ENCODE measurements at places on chromosomes 7 and 10. TPM values are rescaled to one million over a fixed set of nuclear protein-coding genes. Genes with fewer than 3 reads are reported as not detected.

Gene IGF2BP3
- 72.6 TPM for total RNA-seq

DNA sequence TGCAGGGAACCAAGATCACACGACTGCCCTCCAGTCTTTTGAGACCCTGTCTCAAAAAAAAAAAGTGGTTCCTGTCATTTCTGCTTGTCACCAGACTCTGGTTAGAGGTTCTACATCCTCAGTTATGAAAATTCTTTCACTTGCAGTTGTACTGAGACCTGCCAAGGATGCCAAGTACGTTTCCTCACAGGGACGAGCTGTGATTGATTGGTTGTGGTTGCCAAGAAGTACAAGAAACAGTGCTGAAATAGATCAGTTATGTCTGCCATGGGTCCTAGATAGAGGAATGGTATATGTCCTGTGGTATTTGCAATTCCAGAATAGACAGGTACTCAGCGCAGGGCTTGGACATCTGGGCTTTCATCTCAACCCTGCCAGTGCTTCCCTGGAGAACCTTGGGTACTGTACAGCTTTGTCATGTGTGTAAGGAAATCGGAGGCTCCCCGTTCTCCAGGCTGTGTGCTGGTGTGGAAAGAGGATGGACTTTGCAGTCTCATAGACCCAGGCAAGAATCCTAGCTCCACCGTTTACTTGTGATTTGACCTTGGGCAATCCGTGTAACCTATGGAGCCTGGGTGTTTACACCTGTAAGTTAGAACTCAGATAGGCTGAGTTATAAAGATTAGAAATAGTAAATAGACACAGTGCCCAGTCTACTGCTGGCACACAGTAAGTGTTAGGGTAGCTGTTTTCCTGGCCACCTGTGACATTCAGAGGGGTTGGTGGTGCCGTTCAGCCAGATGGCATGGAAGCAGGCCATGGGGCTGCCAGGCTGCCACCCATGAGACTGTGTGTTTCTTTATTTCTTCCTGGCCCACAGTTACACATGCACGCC lies 53.0 kb downstream of the COL13A1 start:
- DNase-seq = no peak

- DNase-seq = no peak
These were observed 1.1 kb downstream of the DEPP1 start for GRCh38 chr10:44977287-44978212.

Gene ANKRD16
- total RNA-seq = 10.4 TPM

GRCh38 chr7:74258639-74259038 lies 4.4 kb upstream of the RFC2 start:
- DNase-seq = no peak

GRCh38 chr10:25952857-25953256 lies 18.8 kb downstream of the MYO3A start:
- DNase-seq = no peak

DNA sequence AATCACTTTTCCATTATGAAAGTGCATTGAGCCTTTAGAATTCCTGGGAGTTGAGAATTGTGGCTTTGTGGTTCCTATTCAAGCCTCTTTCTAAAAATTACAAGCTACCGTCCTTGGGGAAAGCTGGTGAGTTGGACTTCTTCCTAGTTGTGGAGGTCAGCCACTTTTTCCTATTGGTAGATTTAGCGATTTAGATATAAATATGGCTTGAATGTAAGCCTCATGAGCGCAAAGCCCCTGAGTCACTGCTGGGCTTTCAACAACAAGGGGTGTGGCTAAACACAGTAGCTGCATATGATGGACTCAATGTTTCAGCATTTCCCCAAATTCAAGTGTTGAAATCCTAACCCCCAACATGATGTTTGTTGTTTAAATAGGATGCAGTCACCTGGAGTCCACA lies 150.0 kb upstream of the IGFBP3 start:
- DNase-seq = no peak

Gene ABCB8
- 19.6 TPM for total RNA-seq

DNA sequence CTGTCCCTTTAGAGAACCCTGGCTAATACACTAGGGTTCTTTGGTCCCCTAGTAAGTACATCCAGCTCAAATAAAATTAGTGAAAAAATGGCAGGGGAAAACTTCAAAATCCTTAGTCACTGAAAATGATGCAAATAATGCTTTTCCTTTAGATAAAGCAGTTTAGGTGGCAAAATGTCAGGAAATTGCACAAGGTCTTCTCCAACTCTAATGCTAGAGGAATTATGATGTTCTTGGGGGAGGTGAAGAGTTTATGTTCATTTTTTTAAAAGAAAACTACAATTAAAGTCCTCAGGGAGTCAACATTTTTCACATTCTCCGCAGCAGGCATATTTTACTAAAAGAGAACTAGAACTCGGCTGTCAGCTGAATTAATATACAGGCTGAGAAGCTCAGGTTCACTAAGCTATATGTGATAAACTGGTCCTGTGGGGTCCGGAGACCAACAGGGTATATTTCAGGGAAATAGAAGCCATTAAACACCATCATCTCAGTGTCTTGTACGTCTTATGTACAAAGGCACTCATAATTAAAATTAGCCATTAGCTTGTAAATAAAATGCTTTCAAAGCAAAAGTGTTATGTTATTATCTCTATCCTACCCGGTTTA lies 1164.7 kb upstream of the AUTS2 start:
- no peak for DNase-seq

GRCh38 chr10:31618541-31619291 lies 299.7 kb downstream of the ZEB1 start:
- DNase-seq = no peak

DNA sequence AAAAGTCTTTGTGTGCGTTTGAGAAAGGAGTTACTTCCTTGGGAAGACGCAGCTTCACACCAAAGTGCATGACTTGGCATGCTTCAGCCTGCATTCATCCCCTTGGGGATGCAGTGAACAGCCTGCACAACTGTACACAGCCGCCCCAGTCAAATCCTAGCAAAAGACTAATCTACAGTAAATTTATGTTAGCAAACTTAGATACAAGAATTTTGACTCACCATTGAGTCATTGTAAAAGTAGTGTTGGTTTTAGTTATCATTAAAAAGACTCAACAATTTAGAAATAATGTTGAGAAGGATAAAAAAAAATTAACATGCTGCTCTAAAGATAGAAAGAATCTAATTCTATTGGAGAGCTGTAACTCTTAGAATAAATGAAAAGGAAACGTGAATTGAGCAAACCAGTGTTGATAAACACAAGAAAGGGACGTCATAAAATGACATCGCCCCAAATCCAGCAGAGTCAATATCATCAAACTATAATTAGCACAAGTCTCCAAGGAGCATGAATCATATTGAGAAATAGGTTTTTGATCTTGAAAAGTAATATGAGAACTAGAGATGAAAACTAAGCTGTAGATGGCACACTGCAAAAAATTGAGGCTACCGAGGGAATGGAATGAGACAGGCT lies 11.9 kb upstream of the OPTN start:
- no peak for DNase-seq

- no peak for DNase-seq
These were observed 20.5 kb upstream of the GET4 start for GRCh38 chr7:855686-856369.

Gene BMPER
- not detected for total RNA-seq

- no peak for DNase-seq
These were observed 268.5 kb downstream of the ADK start for GRCh38 chr10:74419491-74419951.

DNA sequence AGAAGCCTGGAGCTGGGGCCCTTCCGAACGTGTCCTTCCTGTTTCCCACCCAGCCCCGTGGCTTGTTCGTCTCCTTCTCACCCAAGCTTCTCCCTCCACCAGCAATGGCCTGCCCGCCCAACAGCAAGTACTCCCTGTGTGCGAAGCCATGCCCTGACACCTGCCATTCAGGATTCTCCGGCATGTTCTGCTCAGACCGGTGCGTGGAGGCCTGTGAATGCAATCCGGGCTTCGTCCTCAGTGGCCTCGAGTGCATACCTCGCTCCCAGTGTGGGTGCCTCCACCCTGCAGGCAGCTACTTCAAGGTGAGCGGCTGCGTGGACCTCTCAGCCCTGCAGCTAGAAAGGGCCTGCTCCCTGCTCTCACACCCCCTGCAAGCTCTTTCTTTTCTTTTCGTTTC lies 31.9 kb downstream of the ZAN start:
- no peak for DNase-seq

GRCh38 chr7:2687881-2688318 lies at the start of gene AMZ1:
TSS of gene AMZ1 (plus strand) at chr7:2688202. CDS start at chr7:2700452, 12,250 bp downstream.
- DNase-seq = no peak

DNA sequence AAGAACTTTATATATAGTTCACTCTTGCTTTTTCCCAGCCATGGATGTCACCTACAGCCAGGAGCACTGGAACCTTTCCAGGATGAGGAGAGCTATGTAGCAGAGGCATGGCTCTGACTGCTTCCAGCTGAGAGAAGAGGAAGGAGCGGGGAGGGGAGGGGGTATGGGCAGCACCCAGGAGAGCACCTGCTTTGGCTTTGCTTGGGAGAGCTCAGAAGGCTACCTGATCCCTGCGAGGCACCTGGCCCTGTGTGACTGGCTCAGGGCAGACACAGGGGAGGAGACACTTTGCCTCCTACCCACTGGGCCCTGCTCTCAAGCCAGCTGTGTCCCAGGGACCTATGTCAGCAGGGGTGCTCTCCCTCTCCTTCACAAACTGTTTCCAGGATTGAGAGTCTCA lies 67.1 kb downstream of the HK1 start:
- no peak for DNase-seq

DNA sequence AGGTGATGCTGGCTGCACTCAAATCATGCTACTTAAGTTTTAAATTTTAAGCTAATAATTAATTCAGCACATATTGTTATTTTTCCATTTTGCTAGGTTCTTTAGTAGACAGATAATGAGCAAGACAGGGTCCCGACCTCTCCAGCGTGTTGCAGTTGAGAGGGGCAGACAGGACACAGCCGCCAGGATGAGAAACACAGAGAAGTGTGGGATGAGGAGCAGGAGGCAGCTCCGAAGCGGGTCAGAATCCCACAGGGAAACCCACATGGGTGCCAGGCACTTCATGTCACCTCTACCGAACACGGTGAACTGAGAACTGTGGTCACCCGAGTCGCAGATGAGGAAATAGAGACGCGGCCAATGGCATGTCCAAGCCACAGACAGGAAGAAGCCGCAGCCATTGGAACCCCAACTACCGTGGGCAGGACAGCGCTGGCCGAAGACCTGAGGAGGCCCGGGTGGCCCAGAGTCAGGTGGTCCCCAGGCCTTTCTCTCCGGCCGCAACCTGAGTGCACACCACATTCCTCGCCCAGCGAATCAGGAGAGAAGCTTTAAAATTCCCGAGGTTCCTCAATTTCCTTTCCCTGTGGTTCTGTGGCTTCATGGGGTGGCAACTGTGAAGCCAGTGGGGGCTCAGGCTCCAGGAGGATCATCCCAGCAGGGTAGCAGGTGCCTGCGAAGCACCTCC lies 213.0 kb downstream of the DNAJB6 start:
- no peak for DNase-seq

DNA sequence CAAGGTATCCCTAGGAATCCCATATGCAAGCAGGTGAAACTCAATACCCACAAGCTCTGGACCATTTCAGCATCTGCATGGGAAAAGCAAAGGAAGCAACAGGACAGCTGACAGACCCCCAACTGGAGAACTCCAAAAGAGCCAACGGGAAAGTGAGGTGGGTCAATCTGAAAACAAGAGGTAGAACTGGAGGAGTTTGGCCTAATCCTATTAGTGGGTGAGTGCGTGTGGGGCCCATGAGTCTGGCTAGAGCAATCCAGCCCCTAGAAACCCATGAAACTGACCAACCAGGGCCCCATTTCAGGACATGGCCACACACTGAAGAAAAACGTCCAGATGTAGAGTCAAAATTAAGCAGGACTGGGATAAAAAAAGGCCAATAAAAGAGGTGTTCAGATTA lies 26.6 kb upstream of the WNT8B start:
- DNase-seq = no peak

DNA sequence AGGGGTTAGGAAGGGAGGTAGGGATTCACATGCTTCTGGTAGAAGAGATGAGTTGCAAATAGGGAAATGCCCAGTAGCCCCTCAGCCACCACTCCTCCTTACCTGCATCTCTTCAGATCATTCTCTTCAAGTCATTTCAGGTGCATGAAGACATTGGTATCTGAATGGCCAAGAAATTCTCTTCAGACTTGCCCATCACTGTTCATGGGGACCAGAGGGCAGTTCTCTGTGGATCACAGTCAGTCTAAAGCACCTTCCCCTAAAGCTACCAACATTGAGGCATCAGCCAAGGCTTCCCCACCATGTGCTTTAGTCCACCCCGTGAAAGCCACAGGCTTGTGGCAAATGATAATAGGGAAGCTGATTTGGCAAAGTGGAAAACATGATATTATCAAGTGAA lies 319.4 kb upstream of the ZNF32 start:
- DNase-seq = no peak

- DNase-seq = no peak
These were observed 37.8 kb downstream of the RHEB start for GRCh38 chr7:151481650-151482505.

GRCh38 chr7:121994625-121995410 lies 121.9 kb downstream of the PTPRZ1 start:
- peak; percentile 32 for DNase-seq

DNA sequence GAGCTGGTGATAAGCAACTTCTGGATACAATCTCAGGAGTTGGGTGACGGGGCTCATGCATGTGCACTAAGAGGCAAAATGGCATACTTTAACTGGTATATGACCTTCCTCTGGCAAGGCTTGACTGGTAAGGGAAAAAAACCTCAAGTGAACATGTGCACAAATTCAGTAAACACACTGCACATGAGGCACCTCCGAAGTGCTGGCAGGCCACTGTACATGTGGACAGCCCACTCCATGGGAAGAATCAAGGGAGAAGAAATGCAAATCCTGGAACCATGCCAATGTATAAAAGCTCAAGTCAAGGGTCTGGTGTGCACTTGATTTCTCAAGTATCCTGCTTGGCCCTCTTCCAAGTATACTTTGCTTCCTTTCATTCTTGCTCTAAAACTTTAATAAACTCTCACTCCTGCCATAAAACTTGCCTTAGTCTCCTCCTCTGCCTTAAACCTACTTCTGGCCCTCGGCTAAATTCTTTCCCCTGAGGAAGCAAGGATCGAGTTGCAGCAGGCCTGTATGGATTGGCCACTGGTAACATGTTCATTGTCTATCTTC lies 167.2 kb downstream of the RAMP3 start:
- DNase-seq = no peak

DNA sequence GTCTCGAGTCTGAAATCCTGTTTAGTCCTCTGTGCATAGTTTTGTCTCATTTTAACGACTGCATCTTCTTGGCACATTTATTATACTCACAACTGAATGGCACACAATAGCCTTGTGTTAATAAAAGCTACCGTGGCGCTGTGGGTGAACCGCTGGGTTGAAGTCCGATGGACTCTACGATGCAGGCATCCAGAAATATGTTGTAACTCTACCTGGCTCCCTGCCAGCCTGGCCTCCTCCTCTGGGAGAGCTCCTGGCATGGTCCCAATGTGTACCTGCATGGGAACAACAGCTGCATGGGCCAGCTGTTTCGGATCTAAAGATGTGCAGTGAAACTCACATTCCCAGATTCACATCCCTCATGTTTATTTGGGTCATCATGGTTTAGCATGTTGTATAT lies 3.7 kb upstream of the DPYSL4 start:
- DNase-seq = no peak

DNA sequence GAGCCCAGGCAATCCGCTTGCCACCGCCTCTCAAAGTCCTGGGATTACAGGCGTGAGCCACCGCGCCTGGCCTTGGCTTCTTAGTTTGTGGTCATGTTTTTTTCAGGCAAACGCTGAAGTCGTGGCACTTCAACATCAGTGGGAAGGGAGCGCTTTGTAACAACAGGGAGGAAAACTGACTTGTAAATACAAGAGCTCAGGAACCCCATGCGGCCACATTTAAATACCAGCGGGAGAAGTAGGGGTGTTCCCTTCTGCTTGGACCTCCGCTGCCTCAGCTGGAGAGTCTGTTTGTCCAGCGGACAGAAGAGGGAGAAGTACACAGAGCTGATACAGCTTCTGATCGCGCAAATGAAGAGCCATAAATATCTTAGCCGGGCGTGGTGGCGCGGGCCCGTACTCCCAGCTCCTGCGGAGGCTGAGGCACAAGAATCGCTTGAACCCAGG lies 108.7 kb upstream of the KMT2C start:
- DNase-seq = no peak
